ENCODE measurements at places on chromosomes 3 and 15. TPM values are rescaled to one million over a fixed set of nuclear protein-coding genes. Genes with fewer than 3 reads are reported as not detected.

The MRPL47 gene
- total RNA-seq: 15.3 TPM

GRCh38 chr3:161310649-161311423 is 60.5 kb downstream of the SPTSSB start:
- DNase-seq: no peak

- no peak for DNase-seq
Observed at GRCh38 chr3:41234823-41235721, 35.8 kb downstream of the CTNNB1 start.

- no peak for DNase-seq
Observed at GRCh38 chr3:10845839-10846656, 30.0 kb downstream of the SLC6A11 start.
